ENCODE measurements at places on chromosomes 3 and 15.

DNA sequence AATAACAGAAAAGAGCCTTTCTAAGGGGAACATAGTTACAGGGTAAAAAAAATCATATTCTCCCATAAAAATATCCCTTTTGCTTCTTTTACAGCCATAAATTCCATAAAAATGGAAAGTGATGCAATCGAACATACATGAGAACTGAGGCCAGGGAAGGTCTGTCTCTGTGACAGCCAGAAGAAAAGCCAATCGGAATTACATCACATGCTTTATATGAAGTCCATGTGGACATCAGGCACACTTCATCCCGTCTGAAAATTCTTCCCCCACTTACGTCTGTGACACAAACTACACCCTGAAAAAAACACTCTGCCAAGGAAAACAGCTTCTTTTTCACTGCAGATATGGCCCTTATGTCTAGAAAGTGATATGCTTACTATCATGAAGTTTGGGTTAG, 323.5 kb downstream of the ERC2 start:
- no peak for DNase-seq

GRCh38 chr3:159182961-159183360, 381.1 kb downstream of the MFSD1 start:
- DNase-seq: no peak

GRCh38 chr15:70410371-70410985, 312.8 kb upstream of the TLE3 start:
- no peak for DNase-seq

DNA sequence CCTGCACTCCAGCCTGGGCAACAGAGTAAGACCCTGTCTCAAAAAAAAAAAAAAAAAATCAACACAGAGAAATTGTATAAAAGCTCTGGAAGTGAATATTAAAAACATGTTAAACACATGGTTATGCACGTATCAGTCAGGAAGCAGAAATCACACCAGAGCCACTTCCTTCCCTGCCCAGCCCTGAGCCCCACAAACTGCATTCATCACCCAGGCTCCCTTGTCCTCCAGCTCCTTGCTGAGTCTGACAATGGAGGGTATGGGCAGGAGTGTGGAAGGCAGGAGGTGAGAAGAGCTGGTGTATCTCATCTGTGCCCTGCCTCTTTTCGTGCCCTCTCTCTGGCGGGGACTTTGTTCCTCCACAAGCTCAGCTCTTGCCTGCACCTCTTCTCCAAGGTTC, 12.1 kb upstream of the LOXL1 start:
- no peak for DNase-seq

DNA sequence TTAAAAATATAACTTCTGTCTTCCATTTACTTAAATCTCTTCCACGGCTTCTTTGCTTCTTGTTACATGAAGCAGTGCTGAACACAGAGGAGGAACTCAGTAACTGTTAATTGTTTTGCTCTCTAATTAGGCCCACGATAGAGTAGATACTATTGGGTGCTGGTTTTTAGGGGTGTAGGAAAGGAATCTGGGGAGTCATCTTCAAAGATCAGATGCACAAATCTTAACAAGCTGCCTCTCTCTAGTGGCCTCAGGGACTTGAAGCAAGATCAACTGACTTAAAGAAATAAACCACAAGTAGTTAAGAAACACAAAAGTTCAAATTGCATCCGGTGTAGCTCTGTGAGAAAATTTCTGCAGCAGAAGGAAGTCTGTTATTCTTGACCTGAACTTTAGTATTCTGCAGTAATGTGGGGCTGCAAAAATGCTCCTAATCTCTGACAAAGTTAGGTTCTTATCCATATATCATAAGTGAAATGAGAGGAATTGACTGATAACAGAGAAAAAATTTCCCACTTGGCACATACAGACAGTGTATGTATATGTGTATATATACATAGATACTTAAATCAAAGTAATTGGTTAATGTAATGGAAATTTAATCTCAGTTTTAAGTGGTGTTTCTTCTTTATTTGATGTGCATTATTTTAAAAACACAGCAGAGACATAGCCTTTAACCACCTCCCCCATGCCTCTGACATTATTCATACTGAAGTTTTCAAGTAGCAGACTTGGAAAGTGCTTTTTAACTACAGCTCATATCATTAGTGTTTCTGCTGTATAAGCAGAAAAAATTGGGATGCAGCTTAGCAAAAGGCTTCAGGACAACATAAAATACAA, 51.8 kb downstream of the CHST2 start:
- DNase-seq: no peak

GRCh38 chr3:136281966-136282520, 31.9 kb downstream of the PCCB start:
- no peak for DNase-seq

- no peak for DNase-seq
Measured at GRCh38 chr3:191087391-191087790, 111.7 kb upstream of the OSTN start.

DNA sequence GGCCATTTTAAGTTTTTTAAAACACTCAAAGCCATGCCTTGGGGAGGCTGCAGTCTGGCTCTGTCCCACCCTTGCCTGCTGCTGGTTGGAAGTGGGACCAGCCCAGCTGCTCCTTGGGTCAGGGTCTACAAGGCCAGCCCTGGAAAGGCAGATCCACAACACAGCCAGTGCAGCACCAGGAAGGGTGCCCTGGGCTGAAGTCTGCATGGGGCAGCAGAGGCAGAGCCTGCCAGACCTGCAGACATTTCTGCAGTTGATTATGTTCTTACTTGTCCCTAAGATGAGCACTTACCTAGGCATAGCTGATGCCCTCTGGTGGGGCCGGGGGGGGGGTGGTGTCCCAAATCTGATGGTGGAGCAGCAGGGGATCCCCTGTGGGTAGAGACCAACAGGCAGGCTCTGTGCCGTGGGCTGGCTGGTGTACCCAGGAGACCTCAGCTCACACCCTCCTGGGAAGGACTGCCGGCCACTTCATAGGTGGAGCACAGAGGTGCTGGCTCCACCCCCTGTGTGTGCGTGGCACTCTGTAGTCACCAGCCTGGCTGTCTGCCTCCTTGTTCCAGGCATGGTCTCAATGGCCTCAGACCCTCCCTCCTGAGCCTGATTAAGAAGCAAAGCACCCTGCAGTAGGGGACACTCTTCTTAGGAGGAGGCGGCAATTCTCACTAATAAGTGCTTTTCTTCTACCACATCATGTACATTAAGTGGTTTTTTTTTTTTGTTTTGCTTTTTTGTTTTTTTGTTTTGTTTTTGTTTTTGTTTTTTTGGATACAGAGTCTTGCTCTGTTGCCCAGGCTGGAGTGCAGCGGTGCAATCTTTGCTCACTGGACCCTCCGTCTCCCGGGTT, 97.4 kb upstream of the KLF13 start:
- DNase-seq: no peak

DNA sequence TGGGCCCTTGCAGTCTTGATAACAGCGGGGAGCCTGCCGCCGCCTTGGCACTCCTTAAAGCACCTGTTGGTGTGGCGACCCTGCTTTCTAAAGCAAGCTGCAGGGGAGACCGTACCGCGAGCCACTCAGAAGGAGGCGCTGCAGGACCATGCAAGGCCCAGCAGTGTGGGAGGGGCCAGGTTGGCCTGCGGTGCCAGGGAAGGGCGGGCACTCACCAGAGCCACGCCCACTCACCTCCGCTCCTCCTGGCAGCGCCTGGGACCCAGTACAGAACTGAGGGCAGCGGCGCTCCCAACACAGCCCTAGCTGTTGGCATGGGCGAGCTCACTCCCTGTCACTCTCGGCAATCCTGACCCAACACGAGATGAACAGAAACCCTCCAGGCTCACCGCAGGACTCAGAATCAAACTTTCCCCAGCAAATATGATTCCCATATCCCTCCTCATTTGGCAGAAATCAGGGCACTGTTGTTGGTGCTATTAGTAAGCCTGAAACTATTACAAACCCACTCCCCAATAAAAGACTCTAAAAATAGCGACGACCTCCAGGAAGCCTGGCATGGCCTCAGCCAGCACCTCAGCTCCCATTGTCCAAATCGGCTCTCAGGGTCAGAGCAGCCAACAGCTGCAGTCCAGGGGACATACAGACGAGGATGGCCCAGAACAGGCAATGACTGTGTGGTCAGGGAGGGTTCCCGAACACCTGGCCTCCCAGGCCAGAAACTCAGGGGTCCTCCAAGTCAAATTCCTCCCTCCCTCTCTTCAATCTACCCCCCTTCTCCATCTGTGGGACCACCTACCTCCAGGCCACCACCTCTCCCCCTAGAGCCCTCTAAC, 77.2 kb downstream of the TBC1D2B start:
- no peak for DNase-seq

DNA sequence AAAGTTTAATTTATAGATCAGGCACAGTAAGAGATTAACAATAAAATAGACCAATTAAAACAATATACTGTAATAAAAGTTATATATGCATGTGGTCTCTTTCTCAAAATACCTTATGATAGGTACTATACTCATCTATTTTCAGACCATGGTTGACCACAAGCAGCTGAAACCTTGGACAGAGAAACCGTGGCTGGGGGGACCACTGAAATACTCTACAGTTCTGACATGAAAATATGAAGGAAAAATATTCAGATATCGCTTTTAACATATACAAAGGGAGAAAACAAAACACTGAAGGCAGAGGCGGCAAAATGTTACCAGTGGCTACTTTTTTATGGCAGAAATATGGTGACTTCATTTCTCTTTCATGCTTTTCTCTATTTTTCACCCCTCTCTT, 114.0 kb downstream of the PDZRN3 start:
- no peak for DNase-seq

GRCh38 chr15:50562735-50563640, 16.5 kb upstream of the USP50 start:
- peak; percentile 56 for DNase-seq

GRCh38 chr15:46222826-46223225, 588.0 kb downstream of the SQOR start:
- peak; percentile 40 for DNase-seq

GRCh38 chr15:38707802-38708671, 143.4 kb upstream of the RASGRP1 start:
- DNase-seq: peak; percentile 49

DNA sequence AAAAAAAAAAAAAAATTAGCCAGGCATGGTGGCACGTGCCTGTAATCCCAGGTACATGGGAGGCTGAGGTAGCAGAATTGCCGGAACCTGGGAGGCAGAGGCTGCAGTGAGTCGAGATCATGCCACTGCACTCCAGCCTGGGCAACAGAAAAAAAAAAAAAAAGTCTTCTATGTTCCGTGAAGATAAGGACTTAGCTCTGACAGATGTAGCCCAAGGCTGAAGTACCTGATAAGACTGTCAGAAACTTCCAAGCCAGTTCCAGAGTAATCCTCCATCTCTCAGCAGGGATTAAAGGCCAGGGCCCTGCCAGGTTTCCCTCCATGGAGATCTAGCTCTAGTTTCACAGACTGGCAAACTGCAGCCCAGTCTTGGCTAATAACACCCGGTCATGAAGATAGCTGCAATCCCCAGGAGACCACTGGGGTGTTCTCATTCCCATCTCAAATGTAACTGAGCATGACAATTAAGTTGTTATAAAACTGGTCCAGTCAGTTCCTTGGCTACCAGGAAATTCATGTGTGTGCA, 8.5 kb downstream of the CDCP1 start:
- DNase-seq: no peak

Data from NCI-H2171 (cell line).